ENCODE measurements at places on chromosomes 3 and 15. TPM values are rescaled to one million over a fixed set of nuclear protein-coding genes. Genes with fewer than 3 reads are reported as not detected.
A peak's percentile ranks its signal among the peaks of the same experiment; 100 is the strongest.

- H3K4me3 ChIP-seq = no peak overlapping the region
- DNase-seq = no peak
- H3K4me1 ChIP-seq = no peaks in the 10 kb centered on the region
- H3K36me3 ChIP-seq = peaks cover 20% of the 10 kb centered on the region
These were observed 363.5 kb downstream of the EPHB1 start for GRCh38 chr3:135158520-135158919.

DNA sequence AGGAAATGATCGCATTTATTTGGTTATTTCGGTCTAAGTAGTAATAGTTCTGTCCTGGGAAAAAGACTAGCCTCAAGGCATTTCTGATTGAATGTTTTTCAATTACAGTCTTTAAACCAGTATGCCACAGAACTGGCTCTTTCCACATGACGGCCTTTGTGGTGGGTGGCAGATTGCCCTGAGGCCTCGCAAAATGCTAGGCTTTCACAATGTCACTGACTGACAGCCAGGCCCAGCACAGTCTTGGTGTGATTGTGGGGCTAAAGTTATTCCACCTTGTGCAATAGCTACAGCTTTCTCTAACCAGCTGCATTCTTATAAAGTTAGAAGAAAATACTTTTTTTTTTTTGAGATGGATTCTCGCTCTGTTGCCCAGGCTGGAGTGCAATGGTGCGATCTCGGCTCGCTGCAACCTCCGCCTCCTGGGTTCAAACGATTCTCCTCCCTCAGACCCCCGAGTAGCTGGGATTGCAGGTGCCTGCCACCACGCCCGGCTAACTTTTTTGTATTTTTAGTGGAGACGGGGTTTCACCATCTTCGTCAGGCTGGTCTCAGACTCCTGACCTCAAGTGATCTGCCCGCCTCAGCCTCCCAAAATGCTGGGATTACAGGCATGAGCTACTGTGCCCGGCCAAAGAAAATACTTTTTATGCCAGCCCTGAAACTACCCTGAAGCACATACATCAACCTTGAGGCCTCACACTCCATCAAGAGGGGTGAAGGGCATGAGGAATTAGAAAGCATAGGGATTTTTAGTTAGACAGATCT, 2.5 kb upstream of the ADIPOQ start:
- no peak for DNase-seq
- H3K4me1 ChIP-seq = no peaks in the 10 kb centered on the region
- H3K36me3 ChIP-seq = no peaks in the 10 kb centered on the region
- H3K4me3 ChIP-seq = no peak overlapping the region
- no peak overlapping the region for H3K27ac ChIP-seq
- H3K27me3 ChIP-seq = peaks cover 4% of the 10 kb centered on the region

DNA sequence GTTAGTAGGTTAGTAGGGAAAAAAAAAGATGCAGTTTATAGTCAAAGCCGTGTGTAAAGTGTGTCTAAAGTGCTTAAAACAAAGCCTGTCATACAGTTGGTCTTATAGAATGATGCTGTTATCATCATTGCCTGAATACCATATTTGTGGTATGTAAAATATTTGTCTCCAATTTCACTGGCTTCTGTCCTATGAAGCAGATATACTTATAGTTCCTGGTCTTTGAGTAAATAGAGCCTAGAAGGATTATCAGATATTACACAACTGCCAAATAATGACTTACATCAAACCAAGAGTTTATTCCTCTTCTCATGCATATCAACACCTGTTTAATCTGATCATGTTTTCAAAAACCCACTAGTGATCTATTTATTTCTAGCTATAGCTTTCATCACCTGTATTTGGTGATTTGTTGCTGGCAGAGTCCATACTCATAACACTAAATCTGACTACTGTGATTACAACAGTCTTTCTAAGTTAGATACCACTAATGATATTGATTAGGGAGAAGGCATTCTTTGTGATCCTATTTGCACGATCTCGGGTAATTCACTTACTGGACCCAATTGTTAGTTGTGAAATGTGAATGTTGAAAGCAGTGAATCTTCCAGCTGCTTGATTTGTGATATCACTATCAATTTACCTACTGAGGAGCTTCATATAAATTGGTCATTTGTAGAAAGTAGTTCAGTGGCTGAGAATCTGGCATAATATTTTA, 413.7 kb downstream of the LPP start:
- H3K27me3 ChIP-seq = no peaks in the 10 kb centered on the region
- DNase-seq = no peak
- no peak overlapping the region for H3K4me3 ChIP-seq
- H3K27ac ChIP-seq = no peak overlapping the region
- H3K4me1 ChIP-seq = no peaks in the 10 kb centered on the region
- H3K36me3 ChIP-seq = no peaks in the 10 kb centered on the region

DNA sequence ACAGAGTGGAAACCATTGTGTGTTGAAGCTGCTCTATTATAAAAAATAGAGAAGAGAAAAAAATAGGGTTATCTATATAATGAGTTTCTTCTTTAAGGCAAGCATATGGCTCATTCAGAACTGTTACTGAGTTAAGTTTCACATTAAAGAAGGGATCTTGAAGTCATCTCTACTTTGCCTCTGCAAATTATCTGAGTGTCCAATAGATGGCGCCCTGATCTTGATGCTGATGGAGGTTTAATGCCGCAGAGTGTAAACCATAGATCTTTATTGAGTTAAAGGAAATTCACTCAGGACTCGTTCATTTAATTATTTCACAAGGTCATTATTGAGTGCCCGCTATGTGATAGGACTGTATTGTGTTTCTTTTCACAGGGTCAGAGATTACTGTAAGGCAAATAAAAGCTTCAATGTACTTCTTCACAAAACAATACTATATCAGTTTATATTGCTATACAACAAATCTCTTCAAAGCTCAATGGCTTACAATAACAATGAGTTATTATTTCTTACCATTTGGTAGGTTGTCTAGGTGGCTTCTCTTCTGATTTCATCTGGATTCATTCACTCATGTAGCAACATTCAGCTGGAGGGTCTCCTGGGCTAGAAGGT, 171.4 kb downstream of the NSUN3 start:
- no peaks in the 10 kb centered on the region for H3K27me3 ChIP-seq
- no peaks in the 10 kb centered on the region for H3K36me3 ChIP-seq
- no peak overlapping the region for H3K27ac ChIP-seq
- no peak overlapping the region for H3K4me3 ChIP-seq
- no peaks in the 10 kb centered on the region for H3K4me1 ChIP-seq

GRCh38 chr3:192879346-192880031, 38.2 kb downstream of the MB21D2 start:
- no peak overlapping the region for H3K4me3 ChIP-seq
- H3K27ac ChIP-seq = no peak overlapping the region
- DNase-seq = no peak
- no peaks in the 10 kb centered on the region for H3K27me3 ChIP-seq
- peaks cover 6% of the 10 kb centered on the region for H3K4me1 ChIP-seq

DNA sequence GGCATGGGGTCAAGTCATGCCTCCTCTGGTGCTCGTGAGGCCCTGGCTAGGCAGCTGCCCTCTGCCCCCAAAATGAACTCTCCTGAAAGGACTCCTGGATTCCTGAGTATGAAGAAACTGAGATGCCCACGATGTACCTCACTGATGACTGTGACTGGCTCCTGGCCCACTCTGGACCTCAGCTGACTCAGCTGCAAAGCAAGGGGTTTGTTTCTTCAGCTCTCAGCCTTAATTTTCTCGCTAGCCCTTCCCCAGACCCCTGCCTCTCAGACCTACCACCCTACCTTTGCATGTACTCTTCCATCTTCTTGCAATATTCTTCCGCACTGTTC, 5.2 kb upstream of the GNAI2 start:
- H3K27me3 ChIP-seq = no peaks in the 10 kb centered on the region
- H3K27ac ChIP-seq = no peak overlapping the region
- peaks cover 34% of the 10 kb centered on the region for H3K4me1 ChIP-seq
- DNase-seq = no peak
- no peaks in the 10 kb centered on the region for H3K36me3 ChIP-seq

- H3K27ac ChIP-seq = no peak overlapping the region
- H3K27me3 ChIP-seq = no peaks in the 10 kb centered on the region
- H3K36me3 ChIP-seq = no peaks in the 10 kb centered on the region
- DNase-seq = no peak
- H3K4me1 ChIP-seq = no peaks in the 10 kb centered on the region
These were observed 62.9 kb upstream of the THSD4 start for GRCh38 chr15:71052356-71052755.

- H3K27me3 ChIP-seq = no peaks in the 10 kb centered on the region
- no peak overlapping the region for H3K4me3 ChIP-seq
- peak overlapping the region; percentile 49 for H3K27ac ChIP-seq
- peaks cover 100% of the 10 kb centered on the region for H3K4me1 ChIP-seq
These were observed 8.3 kb downstream of the TRA2B start for GRCh38 chr3:185929192-185930151.

- no peak overlapping the region for H3K4me3 ChIP-seq
- no peaks in the 10 kb centered on the region for H3K27me3 ChIP-seq
- H3K36me3 ChIP-seq = no peaks in the 10 kb centered on the region
- no peaks in the 10 kb centered on the region for H3K4me1 ChIP-seq
These were observed 611.9 kb upstream of the CCDC54 start for GRCh38 chr3:106765342-106765741.

DNA sequence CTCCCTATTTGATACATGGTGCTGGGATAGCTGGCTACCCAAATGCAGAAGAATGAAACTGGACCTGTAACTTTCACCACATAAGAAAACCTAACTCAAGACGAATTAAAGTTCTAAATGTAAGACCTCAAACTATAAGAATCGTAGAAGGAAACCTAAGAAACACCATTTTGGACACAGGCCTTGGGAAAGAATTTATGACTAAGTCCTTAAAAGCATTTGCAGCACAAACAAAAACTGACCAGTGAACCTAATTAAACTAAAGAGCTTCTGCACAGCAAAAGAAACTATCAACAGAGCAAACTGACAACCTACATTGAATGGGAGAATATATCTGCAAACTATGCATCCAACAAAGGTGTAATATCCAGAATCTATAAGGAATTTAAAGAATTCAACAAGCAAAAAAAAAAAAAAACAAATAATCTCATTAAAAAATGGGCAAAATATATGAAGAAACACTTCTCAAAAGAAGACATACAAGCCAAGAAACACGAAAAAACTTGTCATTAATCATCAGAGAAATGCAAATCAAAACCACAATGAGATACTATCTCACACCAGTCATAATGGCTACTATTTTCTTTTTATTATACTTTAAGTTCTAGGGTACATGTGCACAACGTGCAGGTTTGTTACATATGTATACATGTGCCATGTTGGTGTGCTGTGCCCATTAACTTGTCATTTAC, 37.0 kb downstream of the HDGFL3 start:
- no peaks in the 10 kb centered on the region for H3K27me3 ChIP-seq
- no peak for DNase-seq
- H3K27ac ChIP-seq = no peak overlapping the region

DNA sequence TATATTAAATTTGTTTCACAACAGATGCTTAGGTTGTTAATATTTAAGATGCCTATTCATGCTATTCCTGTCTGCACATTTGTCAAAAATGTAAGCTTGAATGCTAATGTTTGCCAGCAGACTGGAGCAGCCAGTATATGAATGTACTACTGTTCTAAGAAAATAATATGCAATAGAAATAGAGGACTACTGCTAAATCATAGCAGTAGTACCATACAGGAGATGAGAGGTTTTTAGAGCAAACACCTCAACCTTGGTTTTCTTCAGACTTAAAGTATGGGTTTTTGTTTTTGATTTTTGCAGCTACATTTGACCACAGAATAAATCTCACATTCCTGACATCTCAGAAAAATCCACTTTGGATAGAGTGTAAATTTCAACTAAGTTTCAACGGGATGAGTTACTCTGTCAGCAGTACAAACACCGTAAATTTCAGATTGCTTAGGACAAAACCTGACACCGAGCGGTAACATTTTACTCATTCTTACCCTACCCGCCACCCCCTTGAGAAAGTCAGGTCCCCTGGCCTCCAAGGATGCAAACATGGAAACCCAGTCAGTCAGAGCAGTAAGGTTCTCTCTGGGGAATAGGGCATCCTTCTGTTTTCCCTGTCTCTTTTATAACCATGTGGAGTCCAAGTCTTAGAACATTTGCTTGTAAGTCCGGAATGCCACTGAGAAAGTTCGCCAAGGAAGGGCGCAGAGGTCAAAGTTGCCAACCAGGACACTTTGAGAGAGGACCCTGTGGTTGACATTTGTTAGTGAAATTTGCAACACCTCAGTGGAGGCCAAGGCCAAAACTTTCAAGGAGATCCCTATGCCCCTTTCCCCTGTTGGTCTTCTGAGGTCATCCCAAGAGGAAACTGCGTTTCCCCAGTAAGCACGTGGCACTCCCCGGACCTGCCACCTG, 17.9 kb upstream of the SATB1 start:
- H3K36me3 ChIP-seq = no peaks in the 10 kb centered on the region
- no peaks in the 10 kb centered on the region for H3K27me3 ChIP-seq
- no peak for DNase-seq
- peak overlapping the region; percentile 71 for H3K4me3 ChIP-seq
- H3K4me1 ChIP-seq = peaks cover 23% of the 10 kb centered on the region

The DNAH12 gene
- 0.28 TPM for total RNA-seq

Data from sigmoid colon (tissue), 7 donors.